ENCODE measurements at places on chromosomes 6 and 20.
A peak's percentile ranks its signal among the peaks of the same experiment; 100 is the strongest.

- DNase-seq: no peak
Measured at GRCh38 chr6:16850681-16851026, 89.4 kb upstream of the ATXN1 start.

- DNase-seq: no peak
Measured at GRCh38 chr6:30571762-30572082, 480 bp downstream of the ABCF1 start.

- no peak for DNase-seq
Measured at GRCh38 chr6:123962508-123962907, 158.8 kb downstream of the NKAIN2 start.

- DNase-seq: no peak
Measured at GRCh38 chr6:24374612-24375011, 16.8 kb upstream of the DCDC2 start.

DNA sequence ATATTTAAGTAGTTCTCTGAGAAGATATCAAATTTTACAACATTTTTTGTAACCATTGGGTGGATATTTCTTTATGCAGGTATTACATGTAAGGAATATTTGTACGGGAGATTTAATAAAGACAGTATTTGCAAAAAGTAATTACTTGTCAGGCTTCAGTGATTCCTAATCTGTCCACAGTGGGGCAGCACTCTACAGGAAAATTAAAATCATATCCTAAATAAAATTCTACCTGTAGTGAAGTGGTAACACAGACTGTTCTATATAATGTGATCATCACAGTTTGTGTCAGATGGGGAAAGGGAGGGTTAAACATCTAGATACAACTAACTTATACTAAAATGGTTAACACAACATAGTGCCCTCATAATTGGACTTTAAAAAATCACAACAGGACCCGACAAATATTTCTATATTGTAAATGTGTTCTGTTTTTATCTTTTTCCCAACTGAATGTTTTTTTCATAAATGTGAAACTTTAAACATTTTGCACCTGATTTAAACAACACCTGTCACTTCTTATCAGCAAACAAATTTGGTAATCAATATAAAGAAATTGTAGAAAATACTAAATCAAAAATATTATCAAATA is 145.6 kb upstream of the MANEA start:
- peak; percentile 4 for DNase-seq

- no peak for DNase-seq
Measured at GRCh38 chr6:53240139-53240538, 91.5 kb upstream of the GCM1 start.

DNA sequence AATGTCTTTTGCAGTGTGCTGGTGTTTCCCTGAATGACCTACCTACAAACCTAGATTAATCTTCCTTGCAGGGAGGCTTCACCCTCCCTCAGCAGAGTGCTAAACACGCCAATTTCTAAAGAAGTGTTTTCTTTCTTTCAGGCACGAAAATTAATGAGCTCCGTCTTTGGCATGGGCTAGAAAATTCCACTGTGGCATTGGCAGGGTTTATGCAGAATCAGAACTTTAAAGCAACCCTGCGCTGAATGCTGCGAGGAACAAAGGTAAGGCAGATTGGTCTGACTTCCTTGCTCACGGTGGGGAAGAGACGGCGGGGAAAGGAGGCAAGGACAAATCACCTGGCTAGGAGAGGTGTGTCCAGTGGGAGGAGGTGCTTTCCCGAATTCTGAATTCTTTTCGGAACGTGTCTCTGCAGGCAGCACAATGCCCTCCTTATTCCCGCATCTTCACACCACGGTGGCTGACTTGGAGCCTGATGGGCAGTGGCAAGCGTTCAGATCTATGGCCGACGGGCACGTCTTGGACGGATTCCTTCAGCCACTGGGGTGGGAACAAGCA is 6.2 kb upstream of the BANF2 start:
- no peak for DNase-seq

GRCh38 chr6:37372116-37372515 is 18.3 kb downstream of the RNF8 start:
- DNase-seq: no peak

DNA sequence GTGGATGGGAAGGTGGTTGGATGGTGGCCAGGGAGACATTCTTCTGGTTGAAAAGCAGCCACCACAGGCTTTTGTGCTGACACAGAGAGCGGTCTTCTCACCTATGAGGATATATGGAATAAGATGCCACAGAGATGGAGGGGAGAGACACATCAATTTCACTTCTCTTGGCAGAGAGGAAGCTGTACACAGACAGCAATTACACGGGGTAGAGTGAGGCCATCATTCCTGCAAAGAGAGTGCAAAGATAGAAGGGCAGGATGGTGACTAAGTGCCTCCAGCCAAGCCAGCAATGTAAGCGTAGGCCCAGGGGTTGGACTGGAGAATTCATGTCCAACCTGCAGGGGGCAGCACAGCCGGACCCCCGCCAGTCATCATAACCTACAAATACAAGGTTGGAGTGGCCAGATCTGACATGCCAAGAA is 56.4 kb downstream of the NRN1 start:
- no peak for DNase-seq

- DNase-seq: no peak
Measured at GRCh38 chr6:51559059-51559458, 528.4 kb downstream of the PKHD1 start.

DNA sequence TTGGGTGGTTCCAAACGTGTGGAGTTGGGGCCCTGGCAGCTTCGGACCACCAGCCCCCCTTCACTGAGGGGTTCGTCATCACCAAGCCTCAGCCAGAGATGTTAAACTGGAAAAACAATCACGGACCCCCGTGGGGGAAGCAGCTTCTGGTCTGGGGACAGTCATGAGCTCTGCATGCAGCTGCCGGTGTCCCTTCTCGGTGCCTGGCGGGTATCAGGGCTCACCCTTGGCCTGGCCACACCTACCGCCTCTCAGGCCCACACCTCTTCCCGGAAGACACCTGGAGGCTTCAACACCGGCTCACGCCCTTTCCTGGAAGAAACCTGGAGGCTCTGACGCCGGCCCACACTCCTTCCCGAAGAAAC is 77.8 kb upstream of the BHLHE23 start:
- DNase-seq: no peak

DNA sequence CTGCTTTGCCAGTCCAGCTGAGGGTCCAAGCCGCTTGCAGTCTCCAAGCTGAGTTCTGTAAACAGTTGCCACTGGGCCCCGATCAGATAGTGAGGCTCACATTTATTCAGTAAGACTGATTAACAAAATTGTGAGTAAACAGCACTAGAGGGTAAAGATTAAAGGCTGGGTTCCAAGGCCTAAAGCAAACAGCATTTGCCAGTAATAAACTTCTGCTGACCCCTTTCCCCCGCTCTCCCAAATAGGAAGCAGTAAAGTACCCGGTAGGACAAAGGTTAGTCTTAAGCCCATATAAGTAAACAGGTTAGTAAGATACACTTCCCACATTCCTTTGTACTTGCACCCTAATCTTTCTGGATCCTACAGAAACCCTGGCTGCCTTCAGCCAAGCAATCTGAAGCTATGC is 181.8 kb downstream of the MEI4 start:
- DNase-seq: no peak

- DNase-seq: no peak
Measured at GRCh38 chr6:40860443-40860842, 178.6 kb downstream of the UNC5CL start.

DNA sequence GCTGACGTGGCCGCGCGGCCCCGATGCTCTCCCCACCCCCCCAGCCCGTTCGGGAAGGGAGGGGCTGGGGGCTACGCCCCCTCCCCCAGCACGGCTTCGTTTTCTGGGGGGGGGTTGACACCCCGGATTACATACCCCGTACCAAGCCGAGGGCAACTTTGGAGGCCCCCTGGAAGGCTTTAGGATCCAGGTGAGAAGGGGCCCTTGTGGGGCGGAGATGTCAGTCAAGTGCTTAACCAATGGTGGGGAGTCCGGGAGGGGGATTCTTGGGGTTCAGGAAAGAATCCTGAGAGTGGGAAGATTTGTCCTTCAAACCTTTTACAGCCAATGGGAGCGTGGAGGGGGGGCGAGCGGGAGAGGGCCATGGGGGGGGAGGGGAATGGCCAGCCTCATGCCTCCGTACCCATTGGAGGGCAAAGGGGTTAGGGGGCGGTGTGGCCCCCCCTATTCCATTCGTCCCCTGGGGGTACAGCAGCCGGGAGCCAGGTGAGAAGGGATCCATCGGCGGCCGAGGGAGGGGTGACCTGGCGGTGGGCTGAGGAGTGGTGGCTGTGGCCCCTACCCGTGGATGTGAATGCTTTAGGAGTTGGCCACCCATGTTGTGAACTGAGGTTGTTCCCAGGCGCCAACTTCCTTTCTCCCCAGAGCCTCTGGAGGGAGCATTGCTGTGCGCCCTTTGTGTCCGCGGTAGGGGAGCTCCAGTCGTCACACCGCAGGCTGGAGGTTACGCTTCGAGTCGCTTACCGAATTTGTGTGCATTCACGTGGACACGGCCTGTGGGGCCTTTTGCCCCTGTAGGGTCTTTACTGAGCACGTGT is 682 bp downstream of the BRD2 start:
- no peak for DNase-seq

- DNase-seq: no peak
Measured at GRCh38 chr20:25042531-25043498, 15.1 kb downstream of the ACSS1 start.

GRCh38 chr20:58700823-58701222 is 8.2 kb downstream of the NPEPL1 start:
- no peak for DNase-seq

DNA sequence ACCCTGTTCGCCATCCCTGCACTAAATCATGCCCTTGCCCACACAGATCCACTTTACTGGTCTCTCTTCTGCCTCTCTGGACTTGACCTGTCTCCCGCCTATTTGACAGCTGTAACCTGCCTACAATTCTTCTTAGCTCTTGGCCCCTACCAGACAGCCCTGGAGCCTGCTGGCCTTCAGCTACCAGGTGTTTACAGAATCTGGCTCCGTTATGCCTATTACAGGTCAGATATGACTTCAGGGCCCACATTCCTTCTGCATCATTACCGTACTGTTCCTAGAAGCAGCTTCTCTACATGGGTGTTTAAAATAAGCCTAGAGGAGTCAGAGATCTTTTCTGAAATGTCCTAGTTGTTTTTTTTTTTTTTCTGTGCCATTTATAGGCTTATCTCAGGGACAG is 45.4 kb upstream of the CCN6 start:
- no peak for DNase-seq

DNA sequence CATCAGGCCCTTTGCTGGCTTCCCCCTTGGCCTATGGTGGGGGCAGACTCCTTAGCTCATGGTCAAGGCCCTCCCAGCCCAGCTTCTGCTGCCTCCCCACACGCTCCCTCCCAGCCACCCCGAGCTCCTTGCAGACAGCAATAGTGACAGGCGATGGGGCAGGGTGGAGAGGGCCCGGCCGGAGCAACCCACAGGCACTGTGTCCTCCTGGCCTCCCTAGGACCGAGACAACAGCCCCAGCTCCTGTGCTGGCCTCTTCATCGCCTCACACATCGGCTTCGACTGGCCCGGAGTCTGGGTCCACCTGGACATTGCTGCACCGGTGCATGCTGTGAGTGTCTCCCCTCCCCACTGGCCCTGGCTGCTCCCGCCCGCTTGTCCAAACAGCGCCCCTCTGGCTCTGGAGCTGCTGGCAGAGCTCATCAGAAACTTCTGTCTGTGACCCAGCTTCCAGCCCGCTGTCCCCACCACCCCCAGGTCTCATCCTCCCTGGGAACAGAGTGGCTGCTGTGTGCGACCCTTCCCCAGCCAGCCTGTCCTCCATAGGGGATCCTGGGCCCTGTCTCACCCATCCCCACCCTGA is 21.8 kb downstream of the NPEPL1 start:
- DNase-seq: no peak

- DNase-seq: no peak
Measured at GRCh38 chr20:53381568-53382262, 211.9 kb downstream of the ZNF217 start.

DNA sequence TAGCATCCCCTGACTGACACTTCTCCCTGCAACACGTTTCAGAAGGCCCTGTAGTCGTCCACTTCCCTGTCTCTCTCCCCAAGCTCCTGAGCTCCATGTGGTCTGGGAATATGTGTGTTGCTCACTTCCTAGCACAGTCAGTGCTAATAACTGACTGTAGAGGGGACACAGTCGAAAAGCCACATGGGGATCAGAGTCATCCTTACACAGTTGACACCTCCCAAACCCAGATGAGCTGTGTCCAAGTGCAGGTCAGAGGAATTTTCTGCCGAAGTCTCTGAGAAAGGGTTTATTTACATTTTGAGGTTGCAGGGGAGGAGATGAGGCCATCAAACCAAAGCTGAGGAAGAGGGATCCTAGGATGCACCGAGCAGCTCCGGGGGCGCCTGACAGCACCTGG is 3.5 kb upstream of the ADAM33 start:
- no peak for DNase-seq

- DNase-seq: no peak
Measured at GRCh38 chr6:79335133-79335674, 100.7 kb upstream of the HMGN3 start.

DNA sequence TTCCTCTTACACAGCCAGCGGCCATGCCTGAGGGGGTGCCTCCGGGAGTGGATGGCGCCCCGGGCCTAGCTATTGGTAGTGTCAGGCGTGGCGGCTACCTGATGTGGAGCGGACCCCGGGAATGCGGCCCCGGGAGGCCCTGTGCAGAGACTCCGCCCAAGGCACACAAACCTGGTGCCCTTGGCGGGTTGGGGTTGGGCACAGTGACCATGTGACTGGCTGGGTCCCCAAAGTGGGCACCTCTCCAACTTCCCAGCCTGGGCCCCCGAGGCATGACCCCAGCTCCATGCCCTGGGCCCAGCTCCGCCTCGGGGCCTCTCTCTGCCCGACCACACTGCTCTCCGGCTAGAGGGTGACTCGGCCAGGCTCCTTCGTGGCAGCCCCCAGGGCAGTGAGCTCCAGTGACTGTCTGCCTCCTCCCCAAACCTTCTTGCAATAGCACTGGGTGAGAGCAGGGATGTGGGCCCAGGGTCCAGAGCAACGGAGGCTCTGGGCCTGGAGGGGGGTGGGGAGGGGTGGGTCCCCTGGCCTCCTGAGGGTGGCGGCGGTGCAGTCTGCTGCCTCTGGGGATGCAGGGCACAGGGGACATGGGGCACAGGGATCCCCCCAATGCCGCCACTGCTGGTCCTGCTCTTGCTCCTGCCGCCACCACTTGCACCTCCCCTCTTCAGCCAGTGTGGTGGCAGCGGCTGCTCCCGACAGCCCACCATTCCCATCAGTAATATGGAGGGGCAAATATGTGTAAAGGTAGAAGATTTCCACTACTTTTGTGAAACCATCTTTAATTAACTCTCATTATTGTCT is 942.9 kb upstream of the EPHA7 start:
- DNase-seq: no peak

- DNase-seq: no peak
Measured at GRCh38 chr20:19336631-19337030, 124.2 kb downstream of the SLC24A3 start.

- DNase-seq: no peak
Measured at GRCh38 chr6:71490876-71491275, 202.3 kb downstream of the OGFRL1 start.
